CD4-positive, alpha-beta T cell treated with Interleukin-17A for 4 hours (primary cell): ENCODE measurements at places on chromosomes 11 and 22.

- no peak for DNase-seq
Observed at GRCh38 chr11:116294630-116295029, 478.2 kb downstream of the BUD13 start.

- peak; percentile 77 for DNase-seq
Observed at GRCh38 chr11:61587951-61588727, 7.3 kb upstream of the SYT7 start.

GRCh38 chr22:28012832-28013460 is 93.9 kb upstream of the PITPNB start:
- no peak for DNase-seq

GRCh38 chr11:24642648-24643047 is 145.8 kb downstream of the LUZP2 start:
- DNase-seq, result no peak

- no peak for DNase-seq
Observed at GRCh38 chr22:19654338-19654987, 59.8 kb upstream of the SEPTIN5 start.

DNA sequence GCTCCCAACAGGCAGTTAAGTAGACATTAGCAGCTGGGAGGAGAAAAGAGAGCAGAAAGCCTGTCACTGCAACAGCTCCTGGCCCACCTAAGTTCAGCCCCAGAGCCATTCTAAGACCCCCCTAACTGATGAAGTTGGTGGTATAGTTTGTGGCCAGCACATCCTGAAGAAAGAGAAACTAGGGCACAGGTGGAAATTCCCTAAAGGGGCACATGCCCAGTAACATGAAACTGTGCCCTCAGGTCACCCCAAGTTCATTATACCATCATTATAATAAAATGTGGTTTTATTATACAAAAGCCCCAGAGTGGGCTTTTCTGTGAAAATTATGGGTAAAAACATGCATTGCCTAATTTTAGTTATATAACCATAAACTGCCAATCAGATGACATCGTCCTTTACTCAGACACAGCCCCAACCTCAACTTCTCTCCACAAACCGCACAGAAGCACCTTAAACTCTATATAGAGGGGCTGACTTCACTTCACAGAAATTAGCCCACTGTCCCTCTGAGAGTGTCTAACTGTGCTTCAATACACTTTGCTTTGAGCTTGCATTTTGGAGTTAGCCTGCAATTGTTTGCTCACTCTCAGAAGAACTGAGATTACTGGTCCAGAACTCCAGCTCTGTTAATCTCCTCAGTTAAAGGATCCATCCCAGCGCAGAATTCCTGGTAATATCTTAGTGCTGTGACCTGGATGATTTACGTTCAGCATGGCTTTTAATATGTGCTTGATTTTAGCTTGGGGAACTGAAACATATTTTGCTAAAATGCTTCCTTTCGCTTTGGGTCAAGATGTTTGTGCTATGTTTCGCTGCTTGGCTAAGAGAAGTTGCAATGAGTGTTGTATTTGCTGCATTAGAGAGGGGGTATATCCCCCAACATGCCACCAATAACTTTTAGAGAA is 1.8 kb upstream of the APOL3 start:
- peak; percentile 18 for DNase-seq

DNA sequence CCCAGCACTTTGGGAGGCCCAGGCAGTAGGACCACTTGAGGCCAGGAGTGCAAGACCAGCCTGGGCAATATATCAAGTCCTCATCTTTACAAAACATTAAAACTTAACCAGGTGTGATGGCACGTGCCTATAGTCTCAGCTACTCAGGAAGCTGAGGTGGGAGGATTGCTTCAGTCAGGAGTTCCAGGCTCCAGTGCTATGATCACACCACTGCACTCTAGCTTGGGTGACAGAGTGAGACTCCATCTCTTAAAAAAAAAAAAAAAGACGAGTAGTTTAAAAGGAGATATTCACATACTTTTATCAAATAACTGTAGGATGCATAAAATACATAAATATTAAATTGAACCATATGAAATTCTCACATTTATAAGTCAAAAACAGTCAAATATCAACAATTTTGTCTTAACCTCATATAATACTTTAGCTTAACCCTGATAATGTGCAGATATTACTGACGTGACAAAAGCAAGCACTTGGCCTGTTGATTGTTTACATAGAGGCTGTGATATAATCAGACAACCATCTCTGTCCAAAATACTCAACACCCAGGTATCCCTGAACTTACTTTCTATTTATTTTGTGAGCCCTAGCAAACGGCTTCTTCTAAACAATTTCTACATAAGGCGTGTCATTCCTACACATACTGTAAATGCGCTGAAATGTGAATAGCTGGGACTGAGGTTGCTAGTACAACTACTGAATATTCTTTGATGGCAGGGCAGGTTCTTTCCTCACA is 57.0 kb downstream of the PRCP start:
- DNase-seq, result no peak

- peak; percentile 85 for DNase-seq
Observed at GRCh38 chr11:102451681-102452460, 694 bp downstream of the TMEM123 start.

DNA sequence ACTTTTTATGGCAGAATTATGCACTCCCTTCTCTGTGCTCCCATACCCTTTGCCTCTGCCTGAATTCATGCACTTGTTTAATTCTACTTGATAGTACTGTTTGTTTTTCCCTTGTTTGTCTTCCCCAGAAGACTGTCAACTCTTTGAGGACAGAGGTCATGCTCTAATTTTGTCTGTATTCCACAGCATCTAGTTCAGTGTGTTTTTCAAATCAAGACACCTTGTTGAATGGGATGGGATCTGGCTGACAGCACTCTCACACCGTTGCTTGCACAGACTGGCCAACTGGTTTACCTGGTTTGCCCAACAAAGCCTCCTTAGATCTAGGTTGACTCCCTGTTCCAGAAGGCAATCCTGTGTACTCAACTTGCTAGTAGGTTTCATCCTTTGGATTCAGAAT is 121.2 kb upstream of the TIMP3 start:
- DNase-seq, result no peak

DNA sequence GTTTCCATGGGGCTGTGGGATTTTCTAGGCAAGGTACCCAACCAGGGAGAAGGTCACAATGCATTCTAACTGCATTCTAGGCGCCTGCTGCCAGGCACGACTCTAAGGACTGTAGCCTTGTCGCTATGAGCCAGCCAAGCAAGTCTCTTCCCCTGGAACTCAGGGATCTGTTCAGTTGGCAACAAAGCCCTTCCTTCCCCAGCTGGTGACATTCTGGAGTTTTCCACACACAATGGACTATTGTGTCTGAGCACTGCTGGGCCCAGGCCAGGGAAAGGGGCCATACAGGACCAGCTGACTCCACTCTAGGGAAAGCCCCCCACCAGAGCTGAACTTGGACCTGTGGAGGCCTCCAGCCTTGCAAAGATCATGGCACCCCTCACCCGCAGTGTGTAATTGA is 116.8 kb downstream of the RRAS2 start:
- no peak for DNase-seq

DNA sequence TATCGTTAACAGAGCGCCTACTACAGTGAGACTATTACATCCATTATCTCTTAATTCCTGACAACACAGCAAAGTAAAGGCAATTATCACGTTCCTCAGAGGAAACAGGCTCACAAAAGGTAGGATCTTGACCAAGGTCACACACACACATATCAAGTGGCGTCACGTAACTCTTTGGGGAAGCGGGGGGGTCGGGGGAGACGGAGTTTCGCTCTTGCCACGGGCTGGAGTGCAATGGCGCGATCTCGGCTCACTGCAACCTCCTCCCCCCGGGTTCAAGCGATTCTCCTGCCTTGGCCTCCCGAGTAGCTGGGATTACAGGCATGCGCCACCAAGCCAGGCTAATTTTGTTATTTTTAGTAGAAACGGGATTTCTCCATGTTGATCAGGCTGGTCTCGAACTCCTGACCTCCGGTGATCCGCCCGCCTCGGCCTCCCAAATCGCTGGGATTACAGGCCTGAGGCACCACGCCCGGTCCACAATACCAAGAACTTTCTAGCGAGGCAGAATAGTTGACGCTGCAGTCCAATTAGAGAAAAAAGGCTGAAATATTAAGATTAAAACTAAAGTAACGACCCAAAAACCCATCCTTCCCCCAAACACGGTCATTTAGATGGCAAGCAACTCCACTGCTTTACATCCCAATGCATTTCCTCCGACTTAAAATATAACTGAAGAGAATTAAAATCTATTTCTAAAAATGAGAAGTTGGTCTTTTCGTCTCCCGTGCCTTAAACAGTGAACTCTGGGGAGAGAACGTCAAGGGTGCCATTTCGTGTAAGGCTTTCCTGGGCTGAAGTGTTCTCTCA is 1.2 kb downstream of the DDX17 start:
- peak; percentile 65 for DNase-seq

GRCh38 chr11:129636926-129637325 is 178.7 kb upstream of the TMEM45B start:
- DNase-seq, result no peak

DNA sequence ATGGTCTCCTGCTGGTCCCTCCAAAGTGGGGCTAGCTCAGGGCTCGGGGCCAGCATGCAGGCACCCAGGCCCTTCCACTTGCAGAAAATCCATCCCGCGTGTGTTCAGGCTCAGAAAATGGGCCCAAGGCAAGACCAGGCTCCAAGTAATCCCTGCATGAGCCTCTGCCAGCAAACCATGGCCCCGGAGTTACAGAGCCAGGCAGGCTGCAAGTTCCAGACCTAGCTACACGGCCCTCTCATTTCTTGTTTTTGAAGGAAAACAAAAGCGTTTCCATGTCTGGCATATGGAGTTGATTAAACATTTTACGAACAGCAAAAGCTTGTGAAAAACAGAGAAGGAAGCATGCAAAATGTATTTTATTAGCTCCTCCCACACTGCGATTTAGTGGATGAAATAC is 29.7 kb downstream of the KIAA0930 start:
- DNase-seq, result no peak

GRCh38 chr22:20957683-20958431 is 9.2 kb upstream of the AIFM3 start:
- DNase-seq, result no peak

GRCh38 chr11:110044226-110044968 is 48.8 kb upstream of the ZC3H12C start:
- DNase-seq, result no peak

DNA sequence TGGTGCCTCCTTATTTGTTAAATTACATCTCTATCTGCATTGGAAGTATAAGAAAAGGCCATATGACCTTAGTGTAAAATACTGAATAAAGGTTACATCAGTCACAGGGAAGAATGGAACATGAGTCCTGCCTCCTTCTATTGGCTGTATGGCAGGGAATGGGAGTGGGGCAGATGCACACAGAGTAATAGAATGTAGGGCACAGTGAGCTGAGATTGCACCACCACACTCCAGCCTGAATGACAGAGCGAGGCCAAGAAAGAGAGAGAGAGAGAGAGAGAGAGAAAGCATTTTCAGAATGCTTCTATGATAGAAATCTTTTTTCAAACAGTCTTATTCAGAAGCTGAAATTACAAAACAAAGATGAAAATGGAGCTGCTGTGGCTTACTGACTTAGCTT is 58.8 kb downstream of the SLN start:
- DNase-seq, result no peak

DNA sequence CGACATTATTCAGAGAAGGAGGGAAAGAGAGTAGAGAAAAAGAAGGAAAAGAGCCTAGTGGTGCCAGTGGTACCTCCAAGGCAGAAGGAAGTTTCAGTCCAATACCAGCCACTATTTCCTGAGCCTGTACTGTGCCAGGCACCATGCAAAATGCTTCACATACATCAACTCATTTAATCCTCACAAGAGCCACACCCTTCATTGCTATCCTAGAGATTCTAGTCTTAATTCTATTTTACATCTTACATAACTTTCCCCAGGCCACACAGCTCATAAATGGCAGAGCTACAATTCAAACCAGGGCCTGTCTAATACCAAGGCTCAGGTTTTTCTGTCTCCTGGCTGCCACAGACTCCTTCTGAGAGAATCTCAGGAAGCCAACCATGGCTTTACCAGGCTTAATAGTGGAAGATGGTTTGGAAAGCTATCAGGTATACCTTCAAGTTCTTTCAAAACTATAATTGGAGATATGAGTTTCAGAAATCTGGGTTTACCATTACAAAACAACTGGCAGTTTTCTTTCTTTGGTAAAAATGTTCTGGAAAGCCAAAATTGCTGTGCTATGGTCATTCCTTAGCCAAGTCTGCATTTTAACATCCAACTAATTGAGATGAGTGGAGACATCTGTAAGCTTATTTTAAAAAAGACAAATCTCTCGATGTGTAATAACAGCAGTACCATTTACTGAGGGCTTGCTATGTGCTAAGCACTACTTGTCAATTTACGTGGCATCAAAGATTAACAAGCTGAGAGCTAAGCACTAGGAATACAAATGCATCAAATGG is 225.1 kb upstream of the PITPNB start:
- no peak for DNase-seq

DNA sequence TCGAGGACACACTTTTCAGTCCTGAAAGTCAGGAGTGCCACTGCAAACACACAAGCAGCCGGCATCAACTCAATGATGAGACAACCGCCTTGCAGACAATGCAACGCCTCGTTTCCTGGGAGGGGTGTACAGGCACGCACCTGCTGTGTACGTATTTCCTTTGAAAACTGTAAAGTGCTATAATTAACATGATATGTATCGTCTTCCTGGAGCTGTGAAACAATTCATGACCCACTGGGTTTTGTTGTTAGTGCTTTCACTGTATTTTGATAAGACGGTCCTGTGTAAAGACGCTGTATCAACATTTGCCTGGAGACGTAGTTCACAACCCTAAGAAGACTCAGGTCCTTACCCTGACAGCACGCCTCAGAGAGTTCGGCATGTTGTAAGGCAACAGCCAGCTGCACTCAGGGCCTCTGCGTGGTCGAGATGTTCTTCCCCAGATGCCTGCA is 105.7 kb upstream of the ANO1 start:
- peak; percentile 52 for DNase-seq

DNA sequence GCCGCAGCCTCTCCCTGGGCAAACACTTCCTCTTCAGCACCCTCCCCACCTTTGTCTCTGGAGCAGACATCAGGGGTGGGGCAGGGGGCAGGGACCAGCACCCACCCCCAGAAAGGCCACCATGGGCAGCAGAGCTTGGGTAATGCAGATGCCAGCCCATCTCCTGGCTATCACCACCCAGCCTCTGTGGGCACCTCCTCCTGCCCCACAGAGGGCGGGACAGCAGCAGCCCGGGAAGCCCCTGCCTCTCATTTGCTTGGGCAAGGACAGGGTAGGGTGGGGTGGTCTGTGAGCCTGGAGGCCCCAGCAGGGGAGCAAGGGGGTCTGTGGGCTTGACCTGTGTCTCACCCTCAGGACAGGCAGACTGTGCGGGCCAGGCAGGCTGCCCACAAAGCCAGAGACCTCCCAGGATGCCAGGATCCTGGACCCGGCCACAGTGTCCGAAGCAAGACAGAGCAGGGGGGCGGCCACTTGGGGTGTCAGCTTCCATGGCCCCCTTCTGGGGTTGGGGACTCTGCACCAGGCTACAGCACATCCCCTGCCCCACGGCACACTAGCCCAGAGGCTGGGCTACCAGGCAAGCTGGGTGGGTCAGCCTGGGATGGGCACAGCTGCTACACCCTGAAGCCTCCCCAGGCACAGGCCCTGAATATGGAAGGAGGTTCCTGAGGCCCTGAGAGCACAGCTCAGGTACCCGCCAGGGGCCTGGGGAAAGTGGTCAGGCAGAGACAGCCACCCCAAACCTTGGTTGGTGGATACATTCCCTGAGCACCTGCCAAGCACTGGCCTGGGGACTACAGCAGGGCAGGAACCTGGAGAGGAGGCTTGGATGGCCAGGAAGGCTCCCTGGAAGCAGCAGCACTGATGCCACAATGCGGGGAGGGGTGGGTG is 4.5 kb downstream of the RNH1 start:
- DNase-seq, result no peak
